ENCODE measurements at places on chromosomes 1 and 21.

DNA sequence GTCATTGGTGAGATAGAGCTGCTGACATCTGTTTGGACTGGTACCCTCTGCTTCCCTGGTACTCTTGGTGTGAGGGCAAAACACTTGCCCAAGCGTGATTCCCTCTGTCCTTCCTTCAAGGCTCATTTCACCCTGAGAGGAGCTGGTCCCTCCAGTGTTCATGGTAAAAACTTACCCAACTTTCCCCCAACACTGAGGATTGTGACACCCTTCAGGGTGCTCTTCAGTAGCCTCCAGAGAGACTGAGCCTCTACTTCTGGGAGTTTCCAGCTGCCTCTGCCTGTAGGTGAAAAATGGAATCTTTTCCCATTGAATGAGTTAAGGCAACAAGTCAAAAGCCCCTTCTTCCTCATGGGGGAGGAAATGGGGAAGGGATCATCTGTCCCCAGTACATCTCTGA is 9.6 kb downstream of the CCDC190 start:
- no peak overlapping the region for H3K4me3 ChIP-seq
- no peaks in the 10 kb centered on the region for H3K27me3 ChIP-seq
- no peak overlapping the region for H3K27ac ChIP-seq
- DNase-seq: no peak

GRCh38 chr1:178573330-178573729 is 60.4 kb downstream of the TEX35 start:
- no peak overlapping the region for H3K4me3 ChIP-seq
- no peaks in the 10 kb centered on the region for H3K27me3 ChIP-seq
- H3K36me3 ChIP-seq: no peaks in the 10 kb centered on the region
- no peak overlapping the region for H3K27ac ChIP-seq

DNA sequence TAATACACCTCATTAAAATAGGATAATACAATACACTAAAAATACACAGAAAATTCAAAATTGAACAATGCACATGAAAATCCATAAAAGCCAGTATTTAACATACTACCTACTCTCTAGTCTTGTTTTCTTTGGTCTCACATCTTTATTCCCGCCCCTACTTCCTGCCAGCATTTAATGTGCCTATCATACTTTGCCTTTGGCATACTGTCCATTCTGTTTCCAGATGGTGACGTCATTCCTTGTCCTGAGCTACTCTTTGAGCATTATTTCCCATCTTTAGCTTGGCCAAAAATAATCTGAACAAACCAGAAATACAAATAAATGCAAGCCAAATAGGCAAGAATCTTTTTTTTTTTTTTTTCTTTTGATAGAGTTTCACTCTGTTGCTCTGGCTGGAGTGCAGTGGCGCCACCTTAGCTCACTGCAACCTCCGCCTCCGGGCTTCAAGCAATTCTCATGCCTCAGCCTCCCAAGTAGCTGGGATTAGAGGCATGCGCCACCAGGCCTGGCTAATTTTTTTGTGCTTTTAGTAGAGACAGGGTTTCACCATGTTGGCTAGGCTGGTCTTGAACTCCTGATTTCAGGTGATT is 4.4 kb downstream of the HFM1 start:
- DNase-seq: no peak
- peaks cover 3% of the 10 kb centered on the region for H3K4me1 ChIP-seq
- no peak overlapping the region for H3K4me3 ChIP-seq
- no peak overlapping the region for H3K27ac ChIP-seq
- H3K27me3 ChIP-seq: peaks cover 2% of the 10 kb centered on the region
- no peaks in the 10 kb centered on the region for H3K36me3 ChIP-seq

DNA sequence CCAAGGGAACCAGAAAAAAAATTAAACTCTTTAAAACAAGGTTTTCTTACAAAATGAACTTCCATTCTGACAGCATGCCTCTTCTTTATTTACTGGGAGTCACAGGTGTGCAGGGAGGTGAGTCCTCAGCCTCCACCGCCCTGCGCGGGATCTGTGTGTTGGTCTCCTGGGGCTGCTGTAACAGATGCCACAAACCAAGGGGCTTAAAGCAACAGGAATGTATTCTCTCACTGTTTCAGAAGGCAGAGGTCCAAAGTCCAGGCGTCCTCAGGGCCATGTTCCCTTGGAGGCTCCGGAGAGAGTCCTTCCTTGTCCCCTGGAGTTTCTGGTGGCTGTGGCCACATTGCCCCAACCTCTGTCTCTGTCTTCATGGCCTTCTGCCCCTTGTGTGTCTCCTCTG is 123.6 kb upstream of the C1orf174 start:
- no peaks in the 10 kb centered on the region for H3K4me1 ChIP-seq
- no peak overlapping the region for H3K27ac ChIP-seq
- no peak overlapping the region for H3K4me3 ChIP-seq
- H3K36me3 ChIP-seq: no peaks in the 10 kb centered on the region
- no peak for DNase-seq
- H3K27me3 ChIP-seq: no peaks in the 10 kb centered on the region

- no peak overlapping the region for H3K27ac ChIP-seq
- no peaks in the 10 kb centered on the region for H3K4me1 ChIP-seq
- no peaks in the 10 kb centered on the region for H3K36me3 ChIP-seq
- DNase-seq: no peak
- no peaks in the 10 kb centered on the region for H3K27me3 ChIP-seq
Observed at GRCh38 chr1:180544050-180544449, 14.7 kb upstream of the OVAAL start.

- H3K36me3 ChIP-seq: no peaks in the 10 kb centered on the region
- no peaks in the 10 kb centered on the region for H3K4me1 ChIP-seq
- no peak overlapping the region for H3K27ac ChIP-seq
- DNase-seq: no peak
- H3K4me3 ChIP-seq: no peak overlapping the region
- no peaks in the 10 kb centered on the region for H3K27me3 ChIP-seq
Observed at GRCh38 chr1:3248155-3249141, 179.4 kb downstream of the PRDM16 start.

DNA sequence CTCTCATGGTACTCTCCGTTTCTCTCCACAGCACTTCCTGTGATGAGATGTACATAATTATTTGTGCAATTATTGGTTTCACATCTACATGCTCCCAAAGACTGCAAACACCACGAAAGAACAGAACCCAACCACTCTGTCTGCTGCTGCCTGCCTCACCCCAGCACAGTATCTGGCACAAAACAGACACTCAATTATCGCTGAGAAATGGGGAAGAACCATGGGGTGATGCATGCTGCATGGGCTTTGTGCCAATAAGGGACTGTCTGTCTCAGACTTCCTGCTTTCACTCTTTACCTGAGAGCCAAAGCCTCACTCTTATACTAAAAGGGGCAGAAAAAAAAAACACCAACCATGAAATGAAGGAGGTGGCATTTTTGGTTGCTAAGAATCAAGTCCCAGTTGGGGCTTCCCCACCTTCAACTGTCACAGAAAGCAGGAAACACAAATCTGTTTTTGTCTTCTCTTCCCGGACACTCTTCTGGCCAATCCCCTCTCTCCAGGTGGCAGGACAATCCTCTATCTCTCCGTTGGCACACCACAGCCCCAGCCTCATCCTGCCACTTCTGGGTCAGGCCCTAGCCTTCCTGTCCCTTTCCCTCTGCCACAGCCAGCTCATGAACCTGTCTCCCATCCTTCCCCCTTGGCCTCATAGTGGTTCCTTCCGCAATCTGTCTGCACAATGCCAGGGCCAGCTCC is 82.0 kb downstream of the TGFBR3 start:
- H3K36me3 ChIP-seq: no peaks in the 10 kb centered on the region
- no peaks in the 10 kb centered on the region for H3K27me3 ChIP-seq
- H3K4me3 ChIP-seq: no peak overlapping the region
- peaks cover 13% of the 10 kb centered on the region for H3K4me1 ChIP-seq
- DNase-seq: no peak

DNA sequence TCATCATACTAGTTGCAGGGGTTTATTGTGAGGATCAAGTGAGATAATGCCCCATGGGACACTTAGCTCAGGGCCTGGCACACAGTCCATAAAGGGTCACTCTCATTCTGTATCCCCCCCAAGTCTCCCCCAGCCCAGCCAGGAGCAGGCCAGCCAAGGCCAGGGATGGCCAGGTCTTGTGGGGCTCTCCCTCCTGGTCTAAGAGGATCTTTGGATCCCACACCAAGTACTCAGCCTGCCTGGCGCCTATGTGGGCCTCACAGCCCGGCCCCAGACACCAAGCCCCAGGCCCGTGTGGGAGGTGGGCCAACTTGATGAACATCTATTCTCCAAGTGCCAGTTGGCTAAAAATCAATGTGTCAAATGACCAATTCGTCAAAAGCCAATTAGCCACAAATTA is 117.8 kb downstream of the GLIS1 start:
- H3K4me3 ChIP-seq: no peak overlapping the region
- DNase-seq: no peak
- peaks cover 16% of the 10 kb centered on the region for H3K27me3 ChIP-seq
- no peak overlapping the region for H3K27ac ChIP-seq

- H3K36me3 ChIP-seq: no peaks in the 10 kb centered on the region
- peaks cover 37% of the 10 kb centered on the region for H3K27me3 ChIP-seq
- peaks cover 3% of the 10 kb centered on the region for H3K4me1 ChIP-seq
- no peak overlapping the region for H3K4me3 ChIP-seq
Observed at GRCh38 chr1:206679738-206680211, 4.9 kb upstream of the MAPKAPK2 start.
